ENCODE measurements at places on chromosomes 2 and 18.
A peak's percentile ranks its signal among the peaks of the same experiment; 100 is the strongest.

DNA sequence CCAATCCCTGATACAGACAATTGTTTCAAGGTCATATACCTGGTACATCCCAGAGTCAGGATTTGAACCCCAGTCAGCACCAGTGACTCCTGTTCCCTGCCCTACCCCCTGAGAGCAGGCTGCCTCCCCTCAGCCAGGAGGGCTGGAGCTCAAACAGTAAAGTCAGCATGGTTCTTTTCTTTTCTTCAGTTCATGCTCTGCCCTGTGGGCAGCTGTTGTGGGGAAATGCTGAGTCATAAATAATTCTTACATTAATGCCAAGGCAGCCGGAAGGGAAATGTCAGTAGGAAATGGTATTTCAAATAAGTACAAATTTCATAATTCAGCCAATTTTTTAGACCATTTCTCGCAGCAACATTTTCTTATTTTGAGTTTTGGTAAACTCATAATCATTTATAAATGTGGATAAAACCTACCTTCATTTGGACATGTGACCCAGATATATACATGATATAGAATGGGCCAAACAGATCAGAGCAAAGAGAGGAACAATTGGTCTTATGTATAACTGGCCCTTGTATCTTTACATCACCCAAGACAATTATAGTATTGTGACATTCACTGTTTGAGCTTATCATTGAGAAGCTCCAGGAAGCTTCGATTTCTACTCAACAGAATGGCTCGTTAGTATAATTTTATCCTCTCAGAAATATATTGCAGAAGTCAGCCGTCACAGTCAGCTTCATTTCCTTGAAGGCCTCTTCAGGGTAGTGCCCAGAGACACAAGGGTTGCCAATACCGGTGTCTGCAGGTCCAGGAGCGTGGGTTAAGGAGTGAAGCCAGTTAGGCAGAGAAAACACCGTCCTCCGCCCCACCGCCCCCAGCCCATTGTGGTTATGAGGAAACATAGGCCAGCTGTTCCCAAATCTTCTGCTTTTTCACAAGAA lies 28.0 kb upstream of the SCYGR1 start:
- no peak for DNase-seq

DNA sequence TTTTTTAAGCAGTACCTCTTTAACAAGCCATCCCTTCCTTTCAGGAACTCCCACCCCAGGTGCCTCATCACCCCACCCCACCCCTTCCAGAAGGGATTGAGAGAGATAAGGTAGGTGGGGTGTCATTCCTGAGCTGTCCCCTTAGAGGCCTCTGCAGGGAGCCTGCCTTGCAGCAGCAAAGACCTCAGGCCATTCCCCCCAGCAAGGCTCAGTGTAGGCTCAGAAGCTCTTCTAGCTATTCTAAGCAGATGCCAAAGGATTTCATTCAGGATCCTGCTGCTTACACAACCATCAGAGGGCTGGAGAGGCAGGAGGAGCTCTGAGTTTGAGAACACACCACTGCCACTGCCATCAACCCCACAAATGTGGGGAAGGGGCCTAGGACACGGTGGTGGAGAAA lies 5.8 kb upstream of the FIGLA start:
- DNase-seq: no peak

GRCh38 chr2:197011801-197012641 lies 85.5 kb upstream of the PGAP1 start:
- DNase-seq: peak; percentile 14

DNA sequence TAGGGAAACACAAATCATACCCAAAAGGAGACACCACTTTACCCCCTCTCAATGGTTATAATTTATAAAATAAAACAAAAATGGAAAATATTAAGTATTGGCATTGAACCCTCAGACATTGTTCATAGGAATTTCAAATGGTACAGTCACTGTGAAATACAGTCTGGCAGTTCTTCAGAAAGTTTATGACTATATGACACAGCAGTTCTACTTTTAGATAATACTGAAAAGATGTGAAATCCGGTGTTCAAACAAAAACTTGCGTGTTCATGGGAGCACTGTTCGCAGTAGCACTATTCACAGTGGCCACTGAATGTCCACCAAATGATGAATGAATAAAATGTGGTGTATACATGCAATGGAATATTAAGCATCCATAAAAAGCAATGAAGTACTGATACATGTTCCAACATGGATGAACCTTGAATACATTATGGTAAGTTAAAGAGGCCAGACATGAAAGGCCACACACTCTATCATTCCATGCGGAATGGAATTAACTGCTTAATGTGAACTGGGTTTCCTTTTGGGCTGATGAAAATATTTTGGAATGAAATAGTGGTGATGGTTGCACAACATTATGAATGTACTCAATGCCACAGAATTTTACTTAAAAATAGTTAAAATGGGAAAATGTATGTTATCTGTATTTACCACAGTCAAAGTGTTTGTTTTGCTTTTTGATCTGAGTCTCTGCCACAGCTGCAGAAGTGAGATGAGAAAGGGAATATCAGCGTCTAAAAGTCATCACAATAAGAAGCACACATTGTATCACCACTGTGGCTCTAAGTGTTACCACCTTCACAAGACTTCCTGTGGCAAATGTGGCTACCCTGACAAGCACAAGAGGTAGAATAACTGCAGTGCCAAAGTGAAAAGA lies 864.6 kb downstream of the SUCLG1 start:
- no peak for DNase-seq

- no peak for DNase-seq
These were observed 40.4 kb upstream of the SLC25A52 start for GRCh38 chr18:31801078-31801477.

- no peak for DNase-seq
These were observed at the start of gene ALPG for GRCh38 chr2:232406556-232407310. ALPG (plus strand) TSS chr2:232406844; CDS start chr2:232406895, 51 bp downstream.

GRCh38 chr2:68282811-68283418 lies 30.6 kb upstream of the PPP3R1 start:
- DNase-seq: peak; percentile 33

- no peak for DNase-seq
These were observed 16.3 kb downstream of the OTOF start for GRCh38 chr2:26461601-26462023.

- DNase-seq: peak; percentile 41
These were observed 961 bp downstream of the GEN1 start for GRCh38 chr2:17754773-17755425.

GRCh38 chr18:30999887-31000628 lies 42.5 kb downstream of the DSC3 start:
- no peak for DNase-seq

GRCh38 chr2:168526641-168527040 lies 70.6 kb downstream of the CERS6 start:
- no peak for DNase-seq

- no peak for DNase-seq
These were observed 4.5 kb downstream of the ANKRD53 start for GRCh38 chr2:70982971-70983370.

DNA sequence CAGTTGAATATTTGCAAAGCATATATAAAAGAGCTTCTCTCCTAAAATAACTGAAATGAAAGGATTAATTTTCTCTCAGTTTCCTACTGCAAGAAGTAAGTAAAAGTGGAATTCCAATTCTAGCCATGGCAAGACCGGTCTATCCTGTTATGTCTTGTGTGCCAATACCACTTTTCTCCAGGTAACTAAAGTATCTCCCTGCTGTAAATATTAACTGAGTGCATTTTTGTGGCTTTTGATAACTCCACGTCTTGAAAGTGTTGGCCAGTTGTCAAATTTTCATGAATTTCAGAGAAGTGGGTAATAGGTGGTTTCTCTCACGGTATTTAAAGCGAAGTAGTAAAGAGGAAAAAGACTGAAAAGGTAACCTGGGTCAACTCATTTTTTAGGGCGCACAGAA lies 225.9 kb downstream of the NEDD4L start:
- DNase-seq: no peak

DNA sequence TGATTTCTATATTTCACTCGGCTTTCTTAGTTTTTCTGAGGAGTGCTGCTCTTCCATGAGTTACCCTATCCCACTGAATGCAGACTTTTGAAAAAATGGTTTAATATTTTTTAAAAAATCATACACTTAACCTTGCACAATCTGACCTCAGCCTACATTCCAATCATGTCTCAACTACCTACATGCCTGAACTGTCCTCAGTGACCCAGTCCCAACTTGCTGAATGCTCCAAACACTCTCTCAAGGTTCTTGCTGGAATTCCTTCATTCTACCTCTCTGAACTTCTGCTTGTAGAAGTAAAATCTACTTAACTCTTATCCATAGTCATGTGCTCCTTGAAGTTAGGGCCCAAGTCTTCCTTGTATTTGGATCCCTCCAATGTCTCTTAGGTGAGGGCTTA lies 181.6 kb downstream of the XIRP2 start:
- no peak for DNase-seq

- no peak for DNase-seq
These were observed 77.2 kb downstream of the ACKR3 start for GRCh38 chr2:236646871-236647270.

DNA sequence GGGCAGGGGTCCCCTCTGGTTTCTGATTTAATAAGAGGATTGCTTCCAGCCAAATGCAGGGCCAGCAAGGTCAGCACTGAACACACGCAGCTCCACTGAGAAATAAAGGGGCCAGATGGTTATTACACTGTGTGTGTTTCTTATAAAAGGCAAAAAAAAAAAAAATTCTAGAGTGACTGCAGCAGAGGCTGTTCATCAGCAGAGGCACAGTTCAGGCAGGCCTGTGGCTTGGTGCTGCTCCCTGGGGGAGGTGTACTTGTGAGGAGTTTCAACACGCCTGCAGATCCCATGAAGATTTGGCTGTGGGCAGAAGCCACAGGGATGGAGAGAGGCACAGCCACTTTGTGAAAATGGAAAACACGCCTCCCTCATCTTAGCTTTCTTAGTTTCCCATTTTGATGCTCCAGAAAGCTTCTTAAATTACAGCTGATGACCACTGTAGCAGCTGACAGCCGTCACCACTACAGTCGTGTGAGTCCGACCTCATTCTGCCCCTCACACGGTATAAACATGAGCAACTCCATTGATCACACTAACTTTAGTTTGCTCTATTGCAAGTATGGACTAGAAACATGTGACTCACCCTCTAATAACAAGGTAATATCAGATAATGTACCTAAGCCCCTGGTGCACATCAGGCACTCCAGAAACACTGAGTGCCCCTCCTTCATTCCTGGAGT lies 726.5 kb upstream of the RAB6C start:
- no peak for DNase-seq

DNA sequence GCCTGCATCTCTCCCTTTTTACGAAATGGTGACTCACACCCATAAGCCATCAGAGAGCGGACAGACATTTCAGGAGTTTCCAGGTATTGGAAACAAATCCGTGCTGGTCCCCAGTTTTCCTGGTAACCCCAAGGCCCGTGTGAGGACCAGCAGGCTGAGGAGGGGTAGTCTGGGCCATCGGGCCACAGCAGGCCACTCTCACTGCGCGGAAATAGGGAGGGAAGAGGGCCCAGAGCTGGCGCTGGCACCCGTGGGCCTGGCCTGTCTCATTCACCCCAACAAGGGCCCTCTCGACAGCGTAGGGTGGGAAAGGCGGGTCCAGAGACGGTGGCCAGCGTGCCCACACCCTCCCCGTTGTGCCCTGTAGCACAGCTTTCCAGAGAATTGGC lies 13.7 kb upstream of the FAHD2A start:
- DNase-seq: no peak

- no peak for DNase-seq
These were observed 28.1 kb upstream of the ASPRV1 start for GRCh38 chr2:69989441-69990105.

DNA sequence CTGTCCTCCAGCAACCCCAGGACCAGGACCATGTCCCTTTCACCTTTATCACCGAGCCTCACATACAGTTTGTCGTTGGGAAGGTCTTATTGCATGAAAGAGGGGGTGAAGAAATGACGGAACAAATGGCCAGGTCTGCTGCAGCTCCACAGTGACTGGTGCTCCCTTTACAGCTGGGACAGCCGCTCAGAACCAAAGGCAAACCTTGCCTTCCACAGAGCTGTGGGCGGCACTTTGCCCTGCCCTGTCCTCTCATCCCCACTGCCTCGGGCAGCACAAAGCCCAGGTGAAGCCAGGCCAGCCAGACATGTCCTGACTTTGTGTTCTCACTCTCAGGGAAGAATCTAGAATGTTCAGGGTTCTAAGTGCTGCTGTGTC lies 961 bp downstream of the GPR55 start:
- DNase-seq: no peak

- DNase-seq: no peak
These were observed 22.0 kb downstream of the AP1S3 start for GRCh38 chr2:223815186-223815883.

GRCh38 chr2:18829976-18830375 lies 240.6 kb upstream of the NT5C1B start:
- no peak for DNase-seq

DNA sequence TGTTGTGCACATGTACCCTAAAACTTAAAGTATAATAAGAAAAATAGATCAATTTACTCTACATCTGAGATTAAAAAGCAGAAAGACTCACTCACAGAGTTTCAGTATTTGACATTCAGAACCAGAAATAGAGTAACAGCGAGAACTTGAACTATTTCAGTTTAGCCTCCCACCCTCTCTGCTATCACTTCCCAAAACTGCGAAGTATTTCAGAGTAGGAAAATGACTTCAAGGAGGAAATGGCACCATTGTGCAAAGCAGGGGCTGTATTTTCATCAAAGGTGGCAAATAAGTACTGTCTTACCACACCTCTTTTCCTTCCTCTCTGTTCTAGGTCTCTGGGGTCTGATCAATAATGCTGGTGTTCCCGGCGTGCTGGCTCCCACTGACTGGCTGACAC lies 13.6 kb downstream of the DHRS9 start:
- DNase-seq: no peak

- DNase-seq: no peak
These were observed 125.7 kb downstream of the EIPR1 start for GRCh38 chr2:3251946-3252345.

DNA sequence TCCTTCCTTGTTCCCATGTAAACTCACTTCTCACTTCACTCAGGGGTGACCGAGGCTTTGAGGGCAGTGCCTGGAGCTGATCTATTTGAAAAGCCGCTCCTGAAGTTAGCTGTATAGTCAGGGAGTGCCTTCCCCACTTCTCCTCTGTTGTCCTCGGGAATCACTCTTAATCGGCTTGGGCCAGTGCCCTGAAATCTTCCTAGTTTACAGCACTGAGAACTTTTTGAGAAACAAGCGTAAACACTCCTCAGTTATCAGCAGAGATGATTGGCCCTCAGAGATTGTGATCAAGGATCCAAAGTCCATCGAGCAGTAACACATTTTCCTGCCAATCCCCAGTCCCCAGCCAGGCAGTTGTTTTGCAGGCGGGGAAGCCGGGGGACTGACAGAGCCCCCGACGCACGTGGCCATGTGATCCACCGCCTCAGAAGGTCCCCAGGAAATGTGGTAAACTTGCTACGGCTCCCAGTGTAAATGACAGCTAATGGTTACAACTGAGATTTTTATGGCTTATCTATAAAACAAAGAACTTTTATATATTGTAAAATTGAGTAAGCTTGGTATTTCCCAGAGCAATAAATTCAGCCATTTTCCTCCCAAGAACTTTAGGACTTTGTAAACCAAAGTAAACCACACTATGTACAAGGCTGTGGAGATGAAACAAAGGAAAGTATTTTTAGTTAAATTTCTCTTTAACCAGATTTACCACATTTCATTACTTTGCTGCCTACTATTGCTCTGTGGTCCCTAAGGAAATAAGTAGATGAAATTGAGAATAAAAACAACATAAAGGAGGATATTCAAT lies 53.5 kb downstream of the C18orf63 start:
- no peak for DNase-seq

GRCh38 chr2:121595012-121595891 lies 54.0 kb downstream of the CLASP1 start:
- peak; percentile 12 for DNase-seq

GRCh38 chr2:53765767-53766166 lies 1.8 kb upstream of the CHAC2 start:
- DNase-seq: no peak

GRCh38 chr2:227322530-227323205 lies 2.4 kb upstream of the MFF start:
- DNase-seq: no peak

GRCh38 chr2:146730882-146731281 lies 1113.9 kb upstream of the ACVR2A start:
- no peak for DNase-seq

Data from NCI-H524 (cell line).